Vagina (tissue), 2 donors: ENCODE measurements at places on chromosomes 2 and 18. TPM values are rescaled to one million over a fixed set of nuclear protein-coding genes. Genes with fewer than 3 reads are reported as not detected.

The ACTG2 gene
- 413 TPM for total RNA-seq

DNA sequence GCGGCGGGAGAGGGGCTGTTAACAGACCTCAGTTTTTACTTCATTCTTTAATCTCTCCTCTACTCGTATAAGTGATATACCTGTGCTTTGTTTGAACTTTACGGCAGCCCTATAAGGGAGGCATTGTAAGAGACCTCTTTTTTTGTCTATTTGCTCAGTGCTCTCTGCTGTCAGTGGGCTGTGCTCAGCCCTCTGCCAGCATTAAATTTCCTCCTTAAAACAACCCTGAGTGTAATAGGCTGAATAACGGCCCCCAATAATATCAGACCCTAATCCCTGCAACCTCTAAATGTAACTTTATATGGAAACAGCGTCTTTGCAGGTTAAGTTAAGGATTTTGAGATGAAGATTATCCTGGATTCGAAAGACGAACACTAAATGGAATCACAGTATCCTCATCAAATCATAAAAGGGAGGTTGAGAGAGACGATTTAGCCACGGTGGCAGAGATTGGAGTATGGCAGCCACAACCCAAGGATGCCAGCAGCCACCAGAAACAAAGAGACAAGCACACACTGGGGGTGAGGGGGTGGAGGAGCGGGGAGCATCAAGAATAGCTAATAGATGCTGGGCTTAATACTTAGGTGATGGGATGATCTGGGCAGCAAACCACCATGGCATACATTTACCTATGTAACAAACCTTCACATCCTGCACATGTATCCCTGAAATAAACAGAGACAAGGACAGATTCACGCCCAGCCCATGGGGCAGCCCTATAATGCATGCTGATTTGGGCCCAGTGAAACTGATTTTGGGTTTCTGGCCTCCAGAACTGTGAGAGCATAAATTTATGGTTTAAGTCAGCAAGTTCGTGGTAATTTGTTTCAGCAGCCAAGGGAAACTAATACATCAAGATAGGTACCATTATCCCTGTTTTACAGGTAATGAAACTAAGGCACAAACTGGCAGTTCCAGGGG lies 894 bp upstream of the FARSB start:
- no peak overlapping the region for H3K27ac ChIP-seq
- no peak for DNase-seq
- H3K4me3 ChIP-seq: peak overlapping the region; percentile 71
- H3K27me3 ChIP-seq: no peaks in the 10 kb centered on the region

DNA sequence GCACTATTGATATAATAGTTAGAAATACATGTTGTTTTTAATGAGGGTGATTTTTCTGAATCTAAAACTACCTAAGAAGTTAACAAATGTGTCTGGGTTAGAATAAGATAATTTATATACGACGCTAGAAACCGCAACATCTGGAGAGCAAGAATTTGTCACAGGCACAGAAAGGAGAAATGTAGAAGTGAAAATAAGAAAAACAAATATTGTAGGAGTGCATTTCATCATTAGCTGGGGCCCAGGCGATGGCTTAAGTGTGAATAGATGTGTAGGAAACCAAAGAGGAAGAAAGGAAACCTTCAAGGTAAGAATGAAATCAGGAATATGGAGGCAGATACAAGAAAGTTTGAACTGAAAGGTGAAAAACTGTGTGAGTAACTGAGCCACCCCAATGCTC lies 90.3 kb downstream of the LRP2 start:
- no peak for DNase-seq
- no peak overlapping the region for H3K4me3 ChIP-seq
- no peaks in the 10 kb centered on the region for H3K36me3 ChIP-seq
- H3K4me1 ChIP-seq: no peaks in the 10 kb centered on the region
- no peaks in the 10 kb centered on the region for H3K27me3 ChIP-seq

- H3K27me3 ChIP-seq: no peaks in the 10 kb centered on the region
- H3K4me3 ChIP-seq: no peak overlapping the region
- no peak overlapping the region for H3K27ac ChIP-seq
- DNase-seq: no peak
- no peaks in the 10 kb centered on the region for H3K36me3 ChIP-seq
Observed at GRCh38 chr2:235541838-235542549, 48.2 kb downstream of the AGAP1 start.

GRCh38 chr18:49243391-49243790 lies 217.1 kb downstream of the DYM start:
- no peaks in the 10 kb centered on the region for H3K4me1 ChIP-seq
- H3K27ac ChIP-seq: no peak overlapping the region
- H3K4me3 ChIP-seq: no peak overlapping the region
- no peak for DNase-seq
- H3K36me3 ChIP-seq: no peaks in the 10 kb centered on the region
- H3K27me3 ChIP-seq: no peaks in the 10 kb centered on the region

GRCh38 chr2:3464401-3465005 lies 54.8 kb downstream of the ADI1 start:
- H3K36me3 ChIP-seq: peaks cover 55% of the 10 kb centered on the region
- no peak for DNase-seq
- peaks cover 16% of the 10 kb centered on the region for H3K4me1 ChIP-seq
- H3K27ac ChIP-seq: no peak overlapping the region

GRCh38 chr2:104769096-104769495 lies 84.8 kb upstream of the POU3F3 start:
- H3K36me3 ChIP-seq: no peaks in the 10 kb centered on the region
- DNase-seq: no peak
- H3K27ac ChIP-seq: no peak overlapping the region
- no peaks in the 10 kb centered on the region for H3K27me3 ChIP-seq

The CPS1 gene
- 8.8 TPM for total RNA-seq

GRCh38 chr2:176435729-176436128 lies 166.5 kb downstream of the MTX2 start:
- no peaks in the 10 kb centered on the region for H3K36me3 ChIP-seq
- no peaks in the 10 kb centered on the region for H3K27me3 ChIP-seq
- H3K4me3 ChIP-seq: no peak overlapping the region
- no peaks in the 10 kb centered on the region for H3K4me1 ChIP-seq

- H3K27ac ChIP-seq: no peak overlapping the region
- no peaks in the 10 kb centered on the region for H3K36me3 ChIP-seq
- no peak for DNase-seq
- H3K27me3 ChIP-seq: no peaks in the 10 kb centered on the region
- H3K4me3 ChIP-seq: no peak overlapping the region
Observed at GRCh38 chr18:49081511-49082155, 130.9 kb upstream of the SMAD7 start.

GRCh38 chr2:238614376-238614775 lies 187.6 kb downstream of the ASB1 start:
- no peak for DNase-seq
- no peaks in the 10 kb centered on the region for H3K27me3 ChIP-seq
- no peaks in the 10 kb centered on the region for H3K4me1 ChIP-seq

DNA sequence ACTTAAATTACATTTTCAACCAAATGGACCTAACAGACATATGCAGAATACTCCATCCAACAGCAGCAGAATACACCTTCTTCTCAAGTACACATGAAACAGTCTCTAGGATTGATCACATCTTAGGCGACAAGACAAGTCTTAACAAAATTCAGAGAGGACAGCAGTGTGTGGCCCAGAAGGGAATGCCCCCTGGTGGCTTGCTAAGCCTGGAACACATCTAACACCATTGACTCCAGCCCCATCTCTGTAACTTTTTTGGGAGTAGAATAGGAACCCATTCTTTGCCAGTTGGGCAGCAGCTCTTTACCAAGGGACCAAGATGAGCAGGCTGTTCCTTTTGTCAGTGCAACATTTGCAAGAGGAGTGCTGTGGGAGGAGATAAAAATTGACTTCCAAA lies 249.9 kb downstream of the PLCL1 start:
- H3K27me3 ChIP-seq: no peaks in the 10 kb centered on the region
- H3K4me3 ChIP-seq: no peak overlapping the region
- H3K4me1 ChIP-seq: no peaks in the 10 kb centered on the region

The KCNS3 gene
- total RNA-seq: 20.1 TPM
